ENCODE measurements at places on chromosomes 5 and 9.
A peak's percentile ranks its signal among the peaks of the same experiment; 100 is the strongest.

GRCh38 chr9:98314381-98315066 is 59.1 kb upstream of the TBC1D2 start:
- no peak for DNase-seq

DNA sequence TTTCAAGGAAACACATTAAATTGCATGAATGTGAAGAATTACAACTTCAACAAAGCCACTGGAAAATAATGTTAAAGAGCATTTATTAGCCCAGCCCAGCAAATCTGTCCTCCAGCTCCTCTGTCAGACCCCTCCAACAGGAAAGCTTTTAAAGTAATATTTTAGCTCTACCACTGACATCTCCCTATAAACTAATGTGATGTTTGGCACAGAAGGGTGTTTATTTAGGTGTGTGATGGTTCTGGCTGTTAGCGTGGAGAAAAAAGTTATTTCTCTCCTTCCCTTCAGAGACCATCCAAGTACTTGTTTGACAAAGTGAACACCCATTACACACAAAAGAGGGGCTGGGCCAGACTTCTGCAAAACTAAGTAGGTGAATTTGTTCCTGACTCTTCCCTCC is 111.9 kb upstream of the TARS1 start:
- no peak for DNase-seq

- no peak for DNase-seq
Measured at GRCh38 chr5:141703133-141703561, 21.1 kb upstream of the ARAP3 start.

- DNase-seq = no peak
Measured at GRCh38 chr9:128555180-128555721, 2.9 kb downstream of the SPTAN1 start.

DNA sequence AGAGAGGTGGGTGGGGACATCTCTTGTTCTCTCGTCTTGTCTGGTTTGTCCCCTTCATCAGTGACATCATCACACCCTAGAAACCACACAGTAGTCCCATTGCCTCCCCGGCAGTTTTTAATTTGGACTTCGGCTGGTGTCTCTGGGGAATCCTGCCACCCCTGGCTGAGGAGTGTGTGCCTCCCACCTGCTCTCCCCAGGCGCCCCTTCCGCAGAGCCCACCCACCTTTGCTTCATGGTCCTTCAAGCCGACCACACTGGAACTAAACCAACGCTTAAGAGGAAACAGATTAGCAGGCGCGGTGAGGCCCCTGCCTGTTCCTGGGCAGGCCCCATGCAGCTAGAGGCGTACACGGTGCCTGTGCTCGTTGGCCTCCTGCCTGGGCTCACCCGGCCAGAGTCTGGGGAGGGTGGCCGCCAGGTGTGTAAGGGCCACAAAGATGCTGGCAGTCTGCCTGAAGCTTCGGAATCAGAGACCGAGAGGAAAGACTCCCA is 107.6 kb upstream of the SPRY4 start:
- DNase-seq = peak; percentile 82

GRCh38 chr9:6268826-6269397 is 53.3 kb downstream of the IL33 start:
- no peak for DNase-seq

GRCh38 chr5:78738693-78739300 is 90.2 kb upstream of the LHFPL2 start:
- DNase-seq = peak; percentile 27

DNA sequence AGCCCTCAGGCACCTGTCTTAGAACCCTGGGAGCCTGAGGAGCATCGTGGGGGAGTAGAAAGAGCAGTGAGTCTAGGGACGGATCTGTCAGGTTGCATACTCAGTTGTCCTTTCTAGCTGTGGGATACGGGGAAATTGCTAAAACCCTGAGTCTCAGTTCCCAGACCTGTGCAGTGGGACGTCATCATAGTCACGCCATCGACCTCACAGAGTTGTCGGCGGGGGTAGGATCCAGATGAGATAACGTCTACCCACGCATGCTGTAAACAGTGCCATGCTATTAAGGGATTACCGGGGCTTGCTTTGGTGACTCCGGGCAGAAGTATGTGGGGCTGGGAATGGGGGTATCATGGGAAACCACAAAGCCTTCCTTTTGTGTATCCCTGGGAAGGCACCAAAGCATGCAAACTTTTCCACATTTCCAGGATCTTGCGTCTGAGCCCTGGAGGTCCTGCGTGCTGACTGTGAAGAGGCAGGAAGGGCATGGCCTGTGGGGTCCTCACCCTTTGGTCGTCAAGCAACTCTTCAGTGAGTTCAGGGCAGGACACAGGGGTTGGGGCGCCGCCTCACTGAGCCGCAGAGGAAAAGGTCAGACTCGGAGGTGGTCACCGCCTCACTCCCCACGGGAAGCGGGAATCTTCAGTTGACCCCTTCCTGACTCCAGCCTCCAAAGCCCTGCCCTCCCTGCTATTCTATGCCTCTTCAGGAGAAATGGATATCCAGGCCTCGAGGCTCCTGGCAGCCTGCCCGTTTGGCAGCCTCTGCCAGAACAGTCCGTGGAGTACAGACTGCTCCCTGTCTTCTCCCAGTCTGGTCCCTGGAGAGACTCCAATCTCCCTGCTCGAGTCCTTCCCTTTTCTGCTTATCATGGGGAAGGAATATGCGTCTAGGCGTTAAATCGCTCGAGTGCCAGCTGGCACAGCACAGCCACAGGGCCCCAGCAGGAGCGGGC is 186.8 kb upstream of the KLF9 start:
- DNase-seq = peak; percentile 96

DNA sequence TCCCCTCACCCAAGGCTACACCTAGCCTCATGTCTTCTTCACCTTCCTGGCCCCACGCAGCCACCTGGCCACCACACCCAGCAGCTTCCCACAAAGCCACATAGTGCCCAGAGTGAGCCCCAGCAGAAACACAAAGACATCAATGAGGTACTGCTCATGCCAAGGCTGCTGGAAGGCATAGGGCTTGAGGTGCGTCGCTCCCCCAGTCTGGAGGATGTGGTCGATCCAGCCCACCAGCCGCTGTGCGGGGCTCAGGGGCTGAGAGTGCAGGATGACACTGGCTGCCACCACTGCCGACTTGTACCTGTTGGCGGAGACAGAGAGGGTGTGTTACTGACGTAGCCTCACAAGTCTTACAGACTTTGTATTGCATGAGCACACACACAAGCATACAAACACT is 15.8 kb upstream of the CAPSL start:
- no peak for DNase-seq

DNA sequence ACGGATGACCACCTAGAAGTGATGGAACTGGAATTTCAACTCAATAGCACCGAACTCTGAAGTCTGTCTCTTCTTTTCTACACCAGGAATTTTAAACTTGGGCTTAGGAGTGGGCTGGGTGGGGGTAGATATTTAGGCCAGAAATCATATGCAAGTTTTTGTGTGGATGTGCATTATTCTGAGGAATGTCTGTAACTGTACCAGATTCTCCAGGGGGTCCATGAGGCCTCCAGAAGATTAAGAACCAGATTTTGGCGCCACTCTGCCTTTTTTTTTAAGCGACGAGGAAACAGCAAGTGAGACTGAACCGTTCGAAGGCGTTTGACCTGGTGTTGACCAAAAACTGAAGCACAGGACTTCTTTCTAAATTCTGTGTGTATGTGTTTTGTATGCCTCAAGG is 88.8 kb upstream of the TTC23L start:
- no peak for DNase-seq

Data from NCI-H2029 (cell line).